GM12865 (cell line): ENCODE measurements at places on chromosomes 1 and 21.

DNA sequence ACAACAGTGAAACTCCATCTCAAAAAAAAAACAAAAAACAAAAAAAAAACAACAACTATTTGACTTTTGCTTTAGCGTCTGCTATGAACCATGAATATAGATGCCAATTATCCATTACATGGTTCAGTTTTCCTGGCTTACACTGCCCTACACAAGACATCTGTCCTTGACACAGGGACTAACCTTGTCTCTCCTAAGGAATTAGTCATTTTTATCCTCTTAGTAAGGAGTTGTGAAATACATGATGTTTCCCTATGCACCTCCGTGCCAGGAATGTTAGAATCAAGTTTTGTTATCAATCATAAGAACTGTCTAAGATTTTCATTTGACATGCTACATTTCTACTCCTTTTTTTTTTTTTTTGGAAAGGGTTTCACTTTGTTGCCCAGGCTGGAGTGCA is 241.8 kb downstream of the KIF26B start:
- DNase-seq = no peak

GRCh38 chr1:243335292-243335691 is 79.5 kb downstream of the SDCCAG8 start:
- no peak for DNase-seq

DNA sequence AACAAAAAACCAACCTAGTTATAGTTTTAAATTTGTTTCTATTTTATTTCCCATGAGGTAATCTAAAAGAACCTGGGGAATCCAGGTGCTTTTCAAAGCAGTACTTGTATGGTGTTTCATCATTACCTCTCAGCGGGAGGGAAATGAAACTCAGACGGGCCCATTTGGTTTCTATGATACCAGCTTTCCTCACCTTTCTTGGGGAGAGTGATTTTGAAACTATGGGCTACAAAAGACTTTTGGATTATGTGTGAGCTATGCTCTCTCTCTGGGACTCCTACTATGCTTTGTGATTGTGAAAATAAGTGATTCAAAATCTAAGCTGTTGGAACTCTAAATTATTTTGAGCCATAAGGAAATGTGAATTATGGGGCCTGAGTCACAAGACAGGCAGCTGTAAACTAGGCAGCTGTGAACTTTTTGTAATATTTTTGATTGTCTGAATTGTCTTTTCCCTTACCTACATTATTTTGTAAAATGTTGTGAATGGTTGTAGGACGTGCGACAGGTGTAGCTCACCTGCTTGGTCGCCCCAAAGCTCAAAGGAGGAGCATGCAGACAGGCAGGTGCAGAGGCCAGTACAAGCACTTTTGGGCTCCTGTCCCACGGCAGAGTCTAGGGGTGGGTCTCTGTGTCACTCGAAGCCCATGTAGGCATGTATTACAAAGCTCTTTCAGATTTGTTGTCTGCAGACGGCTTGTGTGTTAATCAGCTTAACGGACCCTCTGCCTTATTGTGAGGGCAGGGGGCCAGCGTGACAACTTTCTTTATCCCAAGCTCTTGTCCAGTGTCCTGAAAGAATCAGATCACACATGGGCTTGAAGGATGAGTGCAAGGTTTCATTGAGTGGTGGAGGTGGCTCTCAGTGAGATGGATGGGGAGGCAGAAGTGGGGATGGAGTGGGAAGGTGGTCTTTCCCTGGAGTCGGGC is 64.8 kb upstream of the BACH1 start:
- peak; percentile 91 for DNase-seq

DNA sequence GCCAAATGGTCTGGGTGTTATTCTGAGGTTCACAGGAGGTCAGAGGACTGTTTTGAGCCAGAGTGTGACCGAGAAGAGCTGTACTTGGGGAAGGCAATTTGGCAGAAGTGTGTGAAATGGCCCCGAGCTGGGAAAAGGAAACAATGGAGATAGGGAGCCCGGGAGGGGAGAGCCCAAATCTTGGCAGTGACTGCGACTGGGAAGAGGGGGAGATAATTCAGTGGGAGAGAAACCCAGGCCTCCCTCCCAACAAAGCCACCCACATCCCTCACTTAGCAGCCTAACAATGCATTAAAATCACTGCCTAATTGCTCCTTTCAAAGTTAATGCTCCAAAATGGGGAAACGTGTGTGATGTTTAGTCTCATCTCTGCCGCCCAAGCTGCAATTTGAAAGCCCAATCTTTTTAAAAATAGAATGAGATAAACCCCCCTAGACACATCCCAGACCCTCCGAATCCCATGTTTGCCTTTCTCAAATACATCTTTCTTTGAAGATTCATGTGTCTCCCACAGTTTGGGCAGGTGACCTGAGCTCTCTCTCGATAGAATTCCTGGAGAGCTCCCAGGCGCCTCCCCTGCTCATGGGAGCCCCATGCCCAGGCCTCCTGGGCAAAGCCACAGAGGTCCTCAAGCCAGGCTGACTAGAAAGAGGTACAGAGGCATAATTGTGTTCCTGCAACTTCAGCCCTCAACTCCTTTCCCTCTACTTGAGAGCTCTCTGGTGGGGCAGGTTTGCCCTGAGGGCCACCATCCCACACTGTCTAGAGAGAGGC is 17.3 kb downstream of the LRRC52 start:
- no peak for DNase-seq

DNA sequence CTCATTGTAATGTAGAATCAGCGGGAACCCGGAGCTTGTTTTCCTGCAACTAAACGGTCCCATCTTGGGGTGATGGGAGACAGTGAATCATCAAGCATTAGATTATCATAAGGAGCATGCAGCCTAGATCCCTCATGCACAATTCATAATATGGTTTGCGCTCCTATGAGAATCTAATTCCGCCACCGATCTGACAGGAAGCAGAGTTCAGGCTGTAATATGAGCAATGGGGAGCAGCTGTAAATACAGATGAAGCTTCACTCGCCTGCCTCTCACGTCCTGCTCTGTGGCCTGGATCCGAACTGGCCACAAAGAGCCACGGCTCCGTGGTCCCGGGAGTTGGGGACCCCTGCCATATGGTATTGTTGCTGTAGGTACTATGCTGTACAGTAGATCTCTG is 1.6 kb downstream of the IFI44 start:
- DNase-seq = no peak

DNA sequence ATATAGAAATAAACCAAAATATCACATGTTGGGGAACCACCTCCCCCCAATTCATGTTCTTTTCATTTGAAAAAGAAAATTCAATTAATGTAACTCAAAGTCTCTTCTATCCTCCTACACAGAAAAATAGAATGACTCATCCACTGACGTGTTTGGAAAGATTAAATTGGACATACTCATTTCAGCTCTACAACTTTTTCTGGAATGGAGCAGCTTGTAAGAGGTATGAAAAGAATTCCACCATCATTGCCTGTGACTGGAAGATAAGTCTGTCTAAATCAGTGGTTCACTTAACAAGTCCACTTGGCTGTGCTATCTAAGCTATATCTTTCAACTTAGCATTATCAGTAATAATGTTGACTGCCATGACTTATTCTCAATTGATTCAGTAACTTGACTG is 702.3 kb downstream of the BRINP3 start:
- DNase-seq = no peak

GRCh38 chr1:179541774-179542173 is 34.0 kb downstream of the NPHS2 start:
- DNase-seq = no peak

- DNase-seq = no peak
Measured at GRCh38 chr1:185578293-185578692, 155.9 kb upstream of the HMCN1 start.

DNA sequence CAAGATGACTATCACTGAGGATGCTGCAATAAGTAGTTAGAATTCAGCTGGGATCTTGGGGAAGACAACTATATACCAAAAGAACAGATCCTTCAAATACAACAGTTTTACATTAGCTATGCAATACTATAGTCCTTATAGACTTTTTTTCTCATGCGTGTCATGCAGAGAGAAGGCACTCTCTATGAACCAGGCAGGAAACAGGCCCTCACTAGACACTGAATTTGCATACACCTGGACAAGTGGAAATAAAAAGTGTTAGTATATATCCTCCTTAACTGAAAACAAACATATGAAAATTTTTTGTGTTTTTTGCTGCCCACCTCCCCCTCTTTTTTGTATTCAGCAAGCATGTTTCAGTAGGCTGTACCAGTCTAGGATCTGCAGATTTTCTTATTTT is 29.9 kb downstream of the TMCO1 start:
- DNase-seq = peak; percentile 56

DNA sequence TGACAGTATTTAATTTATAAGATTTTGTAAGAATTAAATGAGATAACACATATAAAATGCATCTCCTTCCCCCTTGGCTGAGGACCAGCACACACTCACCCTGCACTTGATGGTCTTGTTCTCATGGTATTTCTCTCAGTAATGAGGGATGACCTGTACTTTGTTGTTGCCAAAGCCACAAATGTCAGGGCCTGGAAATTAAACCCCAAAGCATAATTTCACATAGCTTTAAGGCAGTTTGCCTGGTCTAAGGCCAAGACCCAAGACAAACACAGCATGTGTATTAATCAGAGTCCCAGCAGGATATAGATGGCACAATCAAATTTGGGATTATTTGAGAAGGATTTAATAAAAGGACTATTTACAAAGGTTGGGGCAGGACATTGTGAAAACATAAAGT is 48.6 kb upstream of the EPS15 start:
- DNase-seq = no peak

DNA sequence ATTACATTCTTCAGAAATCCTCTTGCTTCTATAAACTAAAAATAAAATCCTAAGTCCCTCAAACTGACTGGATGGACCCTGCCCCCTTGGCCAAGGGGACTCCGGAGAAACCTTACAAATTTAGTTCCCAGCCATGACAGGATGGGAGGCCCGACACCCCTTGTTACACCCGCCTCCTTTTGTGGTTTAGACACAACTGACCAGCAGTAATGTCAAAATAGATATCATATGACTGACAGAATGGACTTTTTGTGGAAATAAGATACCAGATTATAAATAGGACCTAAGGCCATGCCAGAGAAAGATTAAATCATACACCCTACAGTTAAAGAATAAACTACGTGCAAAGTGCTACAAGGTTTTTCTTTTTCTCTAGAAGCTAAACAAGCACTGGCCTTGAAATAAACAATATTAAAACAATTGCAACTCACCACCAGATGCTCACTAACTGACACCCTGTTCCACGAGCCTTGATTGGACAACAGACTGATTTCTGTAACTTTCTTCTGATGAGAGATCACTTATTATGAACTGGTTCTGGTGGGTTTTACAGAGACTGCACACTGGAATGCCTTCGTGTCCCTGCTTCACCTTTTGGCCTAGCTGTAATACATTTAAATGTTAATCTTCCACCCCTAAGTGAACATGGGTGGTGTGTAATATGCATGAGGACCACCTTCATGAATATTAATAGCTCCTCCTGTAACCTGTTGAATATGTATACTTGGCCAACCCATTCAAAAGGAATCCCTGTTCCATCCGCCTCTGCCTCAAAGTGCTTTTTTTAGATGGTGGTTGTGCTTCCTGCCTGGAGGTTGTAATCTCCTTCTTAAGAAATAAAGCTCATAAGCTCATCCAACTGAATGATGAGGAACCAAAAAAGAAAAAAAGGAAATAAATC is 99.6 kb downstream of the ODF2L start:
- no peak for DNase-seq

DNA sequence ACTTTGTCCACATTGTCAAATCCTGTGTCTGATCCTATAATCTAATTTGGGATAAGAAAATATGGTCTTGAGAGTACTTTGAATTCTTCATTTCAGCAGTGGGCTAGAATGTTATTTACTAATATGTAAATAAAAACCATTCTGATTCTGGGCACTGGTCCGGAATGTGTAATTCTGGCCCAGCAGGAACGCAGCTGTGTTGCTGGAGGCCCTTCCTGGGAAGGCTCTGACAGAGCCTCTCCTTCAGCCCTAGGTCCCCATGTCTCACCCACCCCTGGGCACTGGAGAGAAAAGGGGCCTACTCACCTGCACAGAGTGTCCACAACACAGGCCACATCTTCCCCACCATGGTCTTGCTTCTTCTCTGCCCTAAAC is 251 bp downstream of the GPA33 start:
- no peak for DNase-seq

DNA sequence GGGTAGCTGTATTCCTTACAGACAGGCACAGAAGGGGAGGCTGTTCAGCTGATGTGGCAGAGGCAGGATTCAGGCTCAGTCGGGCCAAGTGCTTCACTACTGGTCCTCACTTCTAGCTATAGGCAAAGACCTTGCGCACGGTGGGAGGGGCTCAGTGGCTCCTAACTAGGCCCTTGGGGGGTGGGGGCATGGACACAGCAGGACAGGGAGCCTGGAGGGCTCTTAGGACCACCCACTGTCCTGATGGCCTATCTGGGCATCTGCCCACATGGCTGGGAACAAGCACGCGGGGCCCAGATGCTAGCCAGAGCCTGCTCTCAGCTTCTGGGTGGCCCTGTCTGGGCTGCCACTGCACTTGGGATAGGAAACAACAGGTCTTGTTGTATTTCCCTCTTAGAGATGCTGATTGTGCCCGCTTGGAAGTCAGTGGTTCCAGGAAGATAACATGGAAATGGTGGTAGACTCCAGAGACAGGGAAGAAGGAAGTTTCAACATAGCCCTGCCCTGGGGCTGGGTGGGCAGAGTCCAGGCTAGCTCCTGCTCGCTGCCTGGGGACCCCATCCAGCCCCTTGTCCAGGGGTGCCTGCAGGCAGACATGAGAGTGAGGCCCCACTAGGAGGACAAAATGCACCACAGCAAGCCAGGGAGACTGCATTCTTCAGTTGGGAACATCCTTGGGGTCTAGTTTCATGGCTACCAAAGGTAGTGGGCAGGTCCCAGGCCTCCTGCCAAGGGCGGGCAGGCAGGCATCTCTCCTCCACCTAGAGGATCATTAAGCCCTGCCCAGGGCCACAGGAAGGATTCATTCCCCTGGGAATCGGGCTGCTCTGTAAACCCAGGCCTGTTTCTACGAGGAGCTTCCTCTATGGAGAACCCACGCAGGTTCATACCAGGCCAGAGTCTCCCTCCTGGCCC is 102.5 kb downstream of the BCAR3 start:
- no peak for DNase-seq

GRCh38 chr1:31954607-31955283 is 16.6 kb upstream of the PTP4A2 start:
- DNase-seq = no peak

- DNase-seq = no peak
Measured at GRCh38 chr21:15446223-15446622, 283.6 kb upstream of the USP25 start.

DNA sequence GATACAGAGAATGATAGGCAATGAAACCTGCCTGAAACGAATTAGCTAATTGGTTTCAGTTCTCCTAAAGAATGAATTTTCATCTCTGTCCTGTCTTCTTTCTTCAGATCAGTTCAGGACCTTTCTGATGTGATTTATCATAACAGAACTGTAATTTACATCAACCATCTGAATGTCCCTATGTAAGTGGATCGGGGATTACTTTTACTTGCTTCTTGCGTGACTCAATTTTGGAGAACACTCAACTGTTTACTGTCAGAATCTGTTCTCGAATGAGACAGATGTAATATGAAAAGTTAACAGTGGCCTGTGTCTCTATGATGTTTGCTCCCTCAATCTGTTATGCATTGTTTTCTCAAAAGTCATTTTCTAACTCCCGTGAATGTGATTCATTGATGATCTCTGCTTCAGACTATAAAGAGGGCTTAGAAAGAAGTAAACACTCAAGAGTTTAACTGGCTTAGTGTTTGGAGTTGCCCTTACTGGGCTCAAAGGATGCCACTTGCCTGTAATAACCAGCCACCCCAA is 111.0 kb downstream of the GABPA start:
- DNase-seq = peak; percentile 23
